ENCODE measurements at places on chromosomes 2 and 18.

- DNase-seq = no peak
These were observed 17.4 kb downstream of the LRP2 start for GRCh38 chr2:169344736-169345485.

GRCh38 chr2:135786823-135787222, 45.2 kb downstream of the UBXN4 start:
- DNase-seq = no peak

GRCh38 chr2:2234398-2235195, 96.5 kb downstream of the MYT1L start:
- DNase-seq = no peak

DNA sequence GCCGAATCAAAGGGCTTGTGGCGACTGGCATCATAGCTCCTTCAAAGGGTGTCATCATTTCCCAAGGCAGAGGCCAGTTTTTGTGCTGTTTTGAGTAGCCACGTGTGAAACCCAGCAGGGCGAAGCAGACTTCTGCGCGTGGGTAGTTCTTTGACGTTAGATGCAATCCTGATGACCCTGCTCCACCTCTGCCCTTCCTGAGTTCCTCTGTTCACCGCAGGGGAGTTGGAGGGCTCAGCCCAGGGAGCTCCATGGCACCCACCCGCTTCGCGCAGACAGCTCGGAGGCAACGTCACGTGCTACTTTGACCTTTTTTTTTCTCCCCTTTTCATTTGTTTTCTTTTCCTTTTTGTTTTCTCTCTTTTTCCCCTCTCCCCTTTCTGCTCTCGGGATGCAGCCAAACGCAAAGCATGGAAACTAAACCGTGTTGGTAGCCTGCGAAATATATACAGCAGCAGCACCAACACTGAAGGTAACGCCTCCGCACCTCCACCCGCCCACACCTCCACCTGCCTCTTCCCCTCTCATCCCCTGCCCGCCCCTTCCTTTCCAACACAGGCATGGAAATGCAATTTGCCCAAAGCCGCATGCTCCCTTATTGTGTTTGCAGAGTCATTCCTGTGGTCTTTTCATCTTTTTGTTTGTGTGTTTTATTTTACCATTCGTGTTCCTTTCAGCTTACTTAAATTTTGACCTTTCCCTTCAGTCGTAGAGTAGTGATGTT, 153.6 kb downstream of the GBX2 start:
- no peak for DNase-seq

- no peak for DNase-seq
These were observed 109.2 kb downstream of the COPS8 start for GRCh38 chr2:237194906-237195305.

DNA sequence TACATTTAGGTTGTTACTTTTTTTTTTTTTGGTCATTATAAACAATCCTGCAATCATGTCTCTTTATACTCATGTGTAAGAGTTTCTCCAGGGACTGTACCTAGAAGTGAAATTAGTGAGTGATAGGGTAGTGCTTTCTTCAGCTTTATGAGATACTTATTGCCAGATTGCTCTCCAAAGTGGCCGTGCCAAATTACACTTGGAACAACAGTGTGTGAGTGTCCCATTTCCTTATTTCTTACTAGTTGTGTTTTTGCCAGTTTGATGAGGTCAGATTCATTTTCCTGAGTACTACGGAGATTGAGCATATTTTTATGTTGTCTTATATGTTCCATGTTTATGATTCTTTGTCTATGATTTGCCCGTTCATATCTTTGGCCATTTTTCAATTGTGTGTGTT, 39.2 kb downstream of the GALNT1 start:
- no peak for DNase-seq

GRCh38 chr2:141611-142010, 95.3 kb upstream of the FAM110C start:
- no peak for DNase-seq

DNA sequence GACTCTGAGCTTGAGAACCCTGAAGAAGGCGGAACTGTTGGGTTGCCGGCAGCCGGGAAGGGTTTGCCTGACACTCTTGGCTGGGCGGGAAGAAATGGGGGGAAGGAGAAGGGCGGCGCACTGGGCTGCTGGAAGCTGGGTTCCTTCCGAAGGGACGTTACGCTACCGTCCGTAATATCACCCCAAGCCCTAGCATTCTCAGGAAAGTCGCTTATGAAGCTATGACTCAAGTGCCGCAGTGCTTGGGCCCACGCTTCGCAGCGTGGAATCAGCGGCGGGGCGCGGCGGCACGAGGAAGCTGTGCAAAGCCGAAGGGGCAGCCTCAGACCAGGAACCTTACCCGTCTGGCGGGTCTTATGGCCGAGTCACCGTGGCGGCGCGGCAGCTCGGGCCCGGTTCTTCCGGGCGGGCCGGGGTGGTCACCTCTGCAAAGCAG, 50.2 kb upstream of the SIGLEC15 start:
- DNase-seq = peak; percentile 24

GRCh38 chr2:226865710-226866109, 29.9 kb downstream of the RHBDD1 start:
- DNase-seq = no peak

GRCh38 chr2:167275046-167275445, 386.8 kb downstream of the XIRP2 start:
- DNase-seq = no peak

- DNase-seq = no peak
These were observed 52.2 kb upstream of the KCNH7 start for GRCh38 chr2:162890690-162891311.

DNA sequence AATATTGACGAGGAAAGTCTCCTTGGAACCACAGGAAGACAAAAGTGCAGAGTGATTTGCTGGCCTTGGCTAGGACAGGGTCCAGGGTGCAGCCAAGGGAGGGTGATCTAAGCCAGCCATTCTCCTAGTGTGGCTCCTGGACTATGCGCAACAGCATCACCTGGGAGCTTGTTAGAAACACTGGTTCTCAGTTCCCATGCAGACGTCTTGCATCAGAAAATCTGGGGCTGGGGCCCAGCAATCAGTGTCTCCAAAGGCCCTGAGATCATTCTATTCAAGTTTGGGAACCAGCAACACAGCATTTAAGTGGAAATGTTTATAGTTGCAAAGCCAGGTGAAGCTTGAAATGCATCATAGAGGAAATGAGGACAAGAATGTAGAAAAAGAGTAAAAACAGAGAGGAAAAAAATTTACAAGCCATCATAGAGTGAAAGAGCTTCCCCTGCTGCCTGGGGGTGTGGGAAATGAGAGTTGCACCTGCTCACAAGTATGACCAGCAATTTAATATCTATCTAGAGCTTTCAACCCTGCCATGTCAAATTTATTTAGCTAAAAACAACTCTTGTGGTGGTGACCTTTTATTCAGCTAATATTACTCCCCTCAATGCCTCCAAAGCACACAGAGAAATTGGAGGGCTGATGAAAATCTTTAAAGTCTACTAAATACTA, 54.4 kb upstream of the SEC11C start:
- no peak for DNase-seq

- DNase-seq = no peak
These were observed 368.0 kb upstream of the RAB6C start for GRCh38 chr2:129611471-129611870.

DNA sequence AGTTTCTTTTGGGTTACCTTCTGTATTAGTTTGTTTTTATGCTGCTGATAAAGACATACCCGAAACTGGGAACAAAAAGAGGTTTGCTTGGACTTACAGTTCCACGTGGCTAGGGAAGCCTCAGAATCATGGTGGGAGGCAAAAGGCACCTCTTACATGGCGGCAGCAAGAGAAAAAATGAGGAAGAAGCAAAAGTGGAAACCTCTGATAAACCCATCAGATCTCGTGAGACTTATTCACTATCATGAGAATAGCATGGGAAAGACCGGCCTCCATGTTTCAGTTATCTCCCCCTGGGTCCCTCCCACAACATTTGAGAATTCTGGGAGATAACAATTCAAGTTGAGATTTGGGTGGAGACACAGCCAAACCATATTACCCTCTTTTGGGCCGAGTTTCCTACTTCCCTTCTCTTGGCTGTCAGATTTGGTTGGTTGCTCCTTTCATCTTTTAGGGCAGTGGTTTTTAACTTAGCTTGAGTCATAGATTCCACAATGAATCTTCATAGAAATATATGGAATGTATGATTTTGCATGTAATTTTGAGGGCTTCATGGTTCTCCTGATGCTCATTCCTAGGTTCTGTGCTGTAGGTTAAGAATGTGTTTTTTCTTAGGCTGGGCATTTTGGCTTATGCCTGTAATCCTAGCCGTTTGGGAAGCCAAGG, 44.2 kb downstream of the CEP192 start:
- DNase-seq = no peak

- DNase-seq = no peak
These were observed 199.6 kb downstream of the BCL11A start for GRCh38 chr2:60353863-60354262.

DNA sequence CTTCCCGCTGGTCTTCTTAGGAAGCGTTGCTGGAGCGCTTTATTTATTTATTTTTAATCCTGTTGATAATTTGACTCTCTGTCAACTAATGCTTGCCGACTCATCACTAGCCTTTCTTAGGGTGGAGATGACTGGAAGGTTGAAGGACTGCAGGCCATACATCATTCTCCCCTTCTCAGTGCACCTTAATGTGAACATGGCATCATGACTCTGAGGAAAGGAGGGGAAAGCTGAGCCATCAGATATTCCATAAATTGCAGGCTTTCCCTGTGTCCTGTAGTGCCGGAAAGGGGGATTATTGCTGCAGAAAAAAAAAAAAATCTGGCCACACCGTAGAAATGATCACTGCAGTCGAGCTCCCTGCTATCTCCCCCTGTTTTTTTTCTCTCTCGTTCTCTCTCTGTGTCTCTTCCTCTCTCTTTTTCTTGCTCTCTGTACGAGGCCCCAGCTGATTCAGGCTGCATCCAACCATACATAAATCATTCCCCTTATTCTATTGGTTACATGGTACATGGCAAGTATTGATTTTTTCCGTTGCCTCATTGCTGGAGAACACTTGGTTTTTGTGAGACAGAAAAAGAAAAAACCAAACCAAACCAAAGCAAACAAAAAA, 125.8 kb upstream of the EFEMP1 start:
- DNase-seq = no peak

DNA sequence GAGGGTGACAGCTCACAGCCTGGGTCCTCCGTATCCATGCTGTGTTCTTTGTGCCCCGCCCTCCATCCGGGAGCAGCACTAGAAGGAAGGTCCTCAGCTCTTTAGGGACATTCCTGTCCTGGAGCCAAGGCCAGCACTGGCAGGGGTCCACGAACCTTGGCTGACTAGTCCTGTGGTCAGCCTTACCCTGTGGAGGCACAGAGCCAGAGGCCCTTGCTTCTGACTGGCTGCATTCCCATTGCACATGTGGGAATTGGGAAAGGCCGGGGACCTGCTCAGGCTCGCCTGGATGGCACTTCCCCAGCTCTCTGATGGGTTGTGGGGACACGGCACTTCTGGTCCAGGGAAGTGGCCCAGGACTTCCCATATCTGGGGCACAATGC, 24.9 kb upstream of the RHOB start:
- no peak for DNase-seq

DNA sequence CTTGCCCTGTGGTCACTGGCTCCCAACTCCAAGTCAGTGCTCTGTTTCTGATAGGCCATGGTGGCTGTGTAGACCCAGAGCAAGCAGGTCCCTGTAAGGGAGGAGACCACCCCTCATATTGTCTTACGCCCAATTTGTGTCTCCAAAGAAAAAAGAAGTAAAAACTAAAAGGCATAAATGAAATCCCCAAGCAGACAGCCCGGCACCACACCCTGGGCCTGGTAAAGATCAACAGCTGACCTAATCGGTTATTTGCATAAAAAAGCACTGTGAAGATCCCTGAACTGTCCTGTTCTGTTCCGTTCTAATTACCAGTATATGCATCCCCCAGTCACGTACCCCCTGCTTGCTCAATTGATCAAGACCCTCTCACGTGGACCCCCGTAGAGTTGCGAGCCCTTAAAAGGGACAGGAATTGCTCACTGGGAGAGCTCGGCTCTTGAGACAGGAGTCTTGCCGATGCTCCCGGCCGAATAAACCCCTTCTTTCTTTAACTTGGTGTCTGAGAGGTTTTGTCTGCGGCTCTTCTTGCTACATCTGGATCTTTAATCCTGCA, 364.1 kb upstream of the HS6ST1 start:
- DNase-seq = no peak

DNA sequence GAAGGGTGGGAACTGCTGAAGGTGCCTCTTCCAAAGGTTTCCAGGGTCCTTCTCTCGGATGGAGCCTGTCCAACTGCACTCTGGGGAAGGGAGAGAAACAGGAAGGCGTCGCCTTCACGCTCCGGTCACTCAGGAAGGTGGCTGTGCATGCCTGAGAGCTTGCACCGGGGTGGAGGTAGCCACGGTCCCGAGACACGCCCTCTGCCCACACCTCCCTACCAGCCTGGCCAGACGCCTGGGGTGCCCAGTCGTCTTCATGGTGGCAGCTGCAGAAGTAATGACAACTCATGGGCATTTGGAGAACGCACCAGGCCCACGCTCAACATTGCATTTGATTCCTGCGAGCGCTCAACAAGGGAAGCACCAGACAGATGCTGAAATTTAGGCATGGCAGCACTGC, 59.9 kb downstream of the ADNP2 start:
- no peak for DNase-seq

- DNase-seq = no peak
These were observed 8.3 kb downstream of the TRIM54 start for GRCh38 chr2:27290549-27290948.

DNA sequence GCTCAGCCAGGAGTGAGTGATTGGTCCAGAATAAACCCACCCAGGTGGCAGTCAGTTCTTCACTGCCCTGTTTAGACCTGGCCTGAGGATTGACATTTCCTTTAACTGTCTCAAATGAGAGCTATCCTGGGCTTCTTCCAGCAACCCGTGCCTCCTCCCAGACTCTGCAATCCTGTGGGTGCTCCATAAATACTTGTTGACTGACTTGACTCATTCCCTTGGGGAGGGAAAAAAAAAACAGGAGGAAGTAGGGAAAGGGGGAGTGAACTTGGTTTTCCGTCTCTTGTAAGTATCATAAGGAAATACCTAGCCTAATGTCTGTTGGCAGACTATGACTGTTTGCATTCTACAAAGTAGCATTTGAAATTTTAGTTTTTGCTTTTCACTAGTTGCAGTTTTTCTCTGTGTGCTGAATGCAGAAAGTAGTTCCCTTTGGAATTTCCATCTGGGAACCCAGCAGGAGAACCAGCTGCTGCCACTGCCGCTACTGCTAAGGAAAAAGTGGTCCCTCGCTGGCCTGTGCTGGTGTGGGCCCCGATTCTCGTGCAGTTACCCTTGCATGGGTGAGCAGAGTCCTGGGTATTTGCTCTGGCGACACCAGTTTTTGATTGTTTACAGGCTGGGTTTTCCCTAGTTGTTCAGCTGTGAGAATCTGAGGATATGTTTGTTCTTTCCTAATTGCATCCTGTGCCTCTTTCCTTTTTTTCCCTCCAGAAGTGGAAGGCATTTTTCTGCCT, 78.8 kb downstream of the TGOLN2 start:
- no peak for DNase-seq

GRCh38 chr18:45049578-45050319, 369.1 kb downstream of the SETBP1 start:
- no peak for DNase-seq

GRCh38 chr2:169976335-169976851, 149.1 kb downstream of the UBR3 start:
- no peak for DNase-seq

GRCh38 chr18:28984731-28985130, 807.8 kb upstream of the CDH2 start:
- no peak for DNase-seq

- DNase-seq = no peak
These were observed 361.1 kb upstream of the SLC14A2 start for GRCh38 chr18:45253973-45254708.

GRCh38 chr2:217246108-217246507, 386.2 kb upstream of the TNP1 start:
- no peak for DNase-seq

Measured in activated gamma-delta T cell treated with Interleukin-2 at 50 U/mL for 16 hours (primary cell).